ENCODE measurements at places on chromosomes 5 and 9.

- DNase-seq, result no peak
These were observed 55.1 kb upstream of the LVRN start for GRCh38 chr5:115907177-115907576.

- DNase-seq, result peak; percentile 82
These were observed 47.3 kb upstream of the PHYKPL start for GRCh38 chr5:178279723-178280438.

DNA sequence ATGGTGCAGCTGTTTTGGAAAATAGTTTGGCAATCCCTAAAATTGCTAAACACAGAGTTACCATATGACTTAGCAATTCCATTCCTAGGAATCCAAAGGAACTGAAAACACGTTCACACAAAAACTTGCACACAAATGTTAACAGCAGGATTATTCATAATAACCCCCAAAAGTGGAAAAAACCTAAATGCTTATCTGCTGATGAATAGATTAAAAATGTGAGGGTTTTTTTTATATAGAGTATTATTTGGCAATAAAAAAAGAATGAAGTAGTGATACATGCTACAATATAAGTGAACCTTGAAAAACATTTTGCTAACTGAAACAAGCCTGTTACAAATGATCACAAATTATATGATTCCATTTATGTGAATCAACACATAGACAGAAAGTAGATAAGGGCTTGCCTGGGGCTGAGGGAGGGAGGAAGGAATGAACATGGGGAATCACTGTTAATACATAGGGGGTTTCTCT lies 45.1 kb upstream of the TRIO start:
- no peak for DNase-seq

- peak; percentile 71 for DNase-seq
These were observed 831 bp downstream of the KLHL3 start for GRCh38 chr5:137734962-137735554.
